BE2C (cell line): ENCODE measurements at places on chromosomes 1 and 21.

DNA sequence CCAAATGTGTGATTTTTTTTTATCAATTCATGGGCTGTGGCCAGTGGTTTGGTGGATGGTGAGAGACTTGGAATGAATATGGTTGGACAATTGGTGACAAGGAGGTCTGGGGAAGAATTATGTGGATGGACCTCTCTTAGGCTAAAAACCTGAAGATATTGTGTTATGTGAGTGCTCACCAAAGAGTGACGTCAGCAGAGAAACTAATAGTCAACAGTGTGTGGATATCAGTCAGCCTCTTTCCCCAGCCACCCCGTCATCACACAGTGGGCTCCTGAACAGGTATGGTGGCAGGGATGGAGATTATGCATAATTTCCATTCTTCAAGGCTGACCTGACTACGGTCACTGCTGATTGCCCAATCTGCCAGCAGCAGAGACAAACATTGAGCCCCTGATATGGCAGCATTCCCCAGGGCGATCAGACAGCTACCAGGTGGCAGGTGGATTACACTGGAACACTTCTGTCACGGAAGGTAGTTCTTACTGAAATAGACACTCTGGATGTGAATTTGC lies 9.2 kb upstream of the OR2G2 start:
- no peak for DNase-seq

DNA sequence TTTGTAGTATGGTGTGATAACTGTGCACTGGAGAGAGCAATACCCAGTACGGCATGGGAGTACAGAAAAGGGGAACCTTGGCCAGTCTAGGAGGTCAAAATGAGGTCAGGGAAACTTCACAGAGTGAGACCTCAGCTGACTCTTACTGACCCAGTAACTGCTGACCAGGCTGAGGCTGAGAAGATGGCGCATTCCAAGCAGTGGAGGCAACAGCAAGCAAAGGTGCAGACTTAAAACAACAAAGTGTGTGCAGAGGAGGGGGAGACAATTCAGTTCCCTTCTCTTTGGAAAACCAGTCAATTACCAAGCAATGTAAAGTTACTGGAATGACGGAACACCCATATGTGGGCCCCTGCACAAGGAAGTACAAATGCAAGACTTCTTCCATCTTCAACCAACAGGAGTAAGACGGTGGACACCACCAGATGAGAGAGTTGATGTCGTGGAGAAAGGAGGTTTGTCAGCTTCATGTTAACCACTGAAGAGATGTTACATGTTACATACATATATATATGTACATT lies 54.6 kb upstream of the PRDX6 start:
- DNase-seq = no peak

DNA sequence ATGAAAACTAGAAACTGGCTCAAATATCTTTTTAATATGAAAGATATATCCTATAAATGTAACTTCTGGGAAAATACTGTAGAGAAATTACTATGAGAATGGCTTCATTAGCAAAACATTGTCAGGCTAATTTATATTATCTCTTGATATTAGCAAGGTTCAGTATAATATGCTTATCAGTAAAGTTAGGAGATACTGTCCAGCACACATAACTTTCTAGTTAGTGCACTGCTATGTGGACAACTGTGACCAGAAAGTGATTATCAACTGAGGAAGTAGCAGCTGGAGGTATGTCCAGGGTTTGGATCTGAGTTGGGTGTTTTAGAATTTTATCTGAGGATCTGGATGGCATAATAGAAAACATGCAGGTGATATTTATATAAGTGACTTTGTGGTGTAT lies 7.5 kb downstream of the LRRC8C start:
- no peak for DNase-seq

DNA sequence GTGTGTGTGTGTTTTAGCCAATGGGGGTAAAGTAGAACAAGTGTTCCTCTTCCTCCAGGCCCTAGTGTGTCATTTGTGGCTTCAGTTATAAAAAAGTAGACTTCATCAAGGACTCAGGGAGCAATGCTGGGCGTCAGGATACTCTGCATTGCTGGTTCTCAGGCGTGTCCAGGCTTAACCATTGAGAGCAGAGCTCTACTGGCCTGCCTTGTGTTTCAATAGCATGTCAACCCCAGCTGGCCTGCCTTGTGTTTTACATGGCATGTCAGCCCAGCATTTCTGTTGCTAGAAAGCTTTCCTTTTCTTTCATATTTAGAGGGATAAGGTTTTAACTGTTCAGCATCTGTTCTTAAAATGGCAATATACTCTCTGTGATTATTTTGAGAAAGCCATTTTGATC lies 117.6 kb upstream of the TMPRSS15 start:
- peak; percentile 28 for DNase-seq

DNA sequence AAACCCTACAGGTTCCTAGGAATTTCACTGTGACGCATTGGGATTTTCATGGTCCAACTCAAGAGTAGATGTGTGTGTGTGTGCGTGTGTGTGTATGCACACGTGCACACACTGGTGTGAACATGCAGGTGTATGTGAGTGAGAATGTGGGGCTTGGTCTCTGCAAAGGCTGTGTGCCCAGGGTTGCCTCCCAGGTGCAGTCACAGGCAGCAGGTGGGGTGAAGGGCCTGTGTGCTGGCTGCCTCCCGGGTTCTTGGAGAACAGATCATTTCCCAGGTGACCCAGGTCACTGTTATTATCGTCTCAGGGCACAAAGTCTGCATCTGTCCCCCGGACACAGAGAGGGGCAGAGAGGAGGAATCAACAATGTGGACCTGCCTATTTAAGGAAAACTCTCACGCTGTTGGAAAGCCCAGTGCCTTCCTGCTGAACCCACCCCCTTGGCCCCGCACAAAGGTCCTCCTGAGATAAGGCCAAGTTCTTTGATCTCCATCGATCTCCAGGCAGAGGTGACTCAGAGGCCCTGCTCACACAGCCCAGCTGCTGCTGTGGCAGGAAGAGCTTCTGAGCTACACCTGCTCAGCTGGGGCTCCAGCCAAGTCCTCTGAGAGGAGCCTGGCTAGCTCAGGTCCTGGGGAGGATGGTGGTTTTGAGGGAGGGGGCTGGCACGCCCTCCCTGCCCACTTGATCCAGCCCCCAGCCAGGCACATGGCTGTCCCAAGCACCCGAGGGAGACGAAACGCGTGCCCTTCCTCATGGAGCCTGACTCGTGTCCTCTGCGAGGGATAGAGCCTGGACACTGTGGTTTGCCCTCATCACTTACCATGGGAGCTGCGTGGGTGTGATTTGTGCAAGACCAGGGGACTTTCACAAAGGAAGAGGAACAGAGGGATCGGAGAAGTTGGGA lies 134.0 kb upstream of the ARHGEF16 start:
- DNase-seq = peak; percentile 25

- no peak for DNase-seq
Observed at GRCh38 chr1:186798960-186799688, 29.6 kb upstream of the PLA2G4A start.

- no peak for DNase-seq
Observed at GRCh38 chr1:6831366-6831765, 46.1 kb downstream of the CAMTA1 start.

- no peak for DNase-seq
Observed at GRCh38 chr1:24535021-24535424, 20.9 kb upstream of the NCMAP start.

GRCh38 chr1:185207980-185208602 lies 51.1 kb downstream of the SWT1 start:
- DNase-seq = no peak

DNA sequence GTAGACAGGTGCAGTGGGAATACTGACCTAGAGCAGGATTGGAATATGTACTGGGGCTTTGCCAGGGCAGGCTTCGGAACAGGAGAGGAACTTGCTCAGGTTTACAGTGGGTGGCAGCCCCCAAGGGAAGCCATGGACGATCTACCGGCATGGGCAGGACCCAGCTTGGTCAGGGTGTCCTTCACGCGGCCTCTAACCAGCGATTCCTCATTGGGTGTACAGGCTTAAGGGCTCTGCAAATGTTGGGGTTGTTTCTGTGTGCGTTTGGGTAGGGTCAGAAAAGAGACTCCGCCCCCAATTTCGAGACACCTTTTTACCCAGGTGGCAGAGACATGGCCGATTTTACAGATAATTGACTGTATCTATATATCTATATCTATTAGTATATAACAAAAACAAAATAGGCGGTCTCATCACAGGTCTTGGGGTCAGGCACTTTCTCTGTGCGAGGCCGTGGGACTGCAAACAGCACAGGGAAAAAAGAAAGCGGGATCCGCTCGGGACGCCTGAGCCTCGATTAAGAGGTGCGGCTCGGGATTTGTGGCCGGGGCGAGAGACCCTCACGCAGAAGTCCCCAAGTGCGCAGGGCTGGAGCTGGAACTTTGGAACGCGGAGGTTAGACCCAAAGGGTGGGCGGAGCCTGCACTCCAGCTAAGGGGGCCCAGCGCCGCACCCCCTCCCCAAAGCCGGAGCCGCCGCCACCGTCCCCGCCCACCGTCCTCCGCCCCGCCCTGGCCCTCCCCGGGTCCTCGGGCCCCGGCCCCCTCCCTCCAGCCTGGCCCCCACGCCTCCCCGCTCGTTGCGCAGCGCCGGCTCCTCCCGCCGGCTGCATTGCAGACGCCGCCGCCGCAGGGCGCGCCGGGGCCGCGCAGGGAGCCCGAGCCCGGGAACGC lies 67.5 kb upstream of the VAMP3 start:
- DNase-seq = peak; percentile 40

DNA sequence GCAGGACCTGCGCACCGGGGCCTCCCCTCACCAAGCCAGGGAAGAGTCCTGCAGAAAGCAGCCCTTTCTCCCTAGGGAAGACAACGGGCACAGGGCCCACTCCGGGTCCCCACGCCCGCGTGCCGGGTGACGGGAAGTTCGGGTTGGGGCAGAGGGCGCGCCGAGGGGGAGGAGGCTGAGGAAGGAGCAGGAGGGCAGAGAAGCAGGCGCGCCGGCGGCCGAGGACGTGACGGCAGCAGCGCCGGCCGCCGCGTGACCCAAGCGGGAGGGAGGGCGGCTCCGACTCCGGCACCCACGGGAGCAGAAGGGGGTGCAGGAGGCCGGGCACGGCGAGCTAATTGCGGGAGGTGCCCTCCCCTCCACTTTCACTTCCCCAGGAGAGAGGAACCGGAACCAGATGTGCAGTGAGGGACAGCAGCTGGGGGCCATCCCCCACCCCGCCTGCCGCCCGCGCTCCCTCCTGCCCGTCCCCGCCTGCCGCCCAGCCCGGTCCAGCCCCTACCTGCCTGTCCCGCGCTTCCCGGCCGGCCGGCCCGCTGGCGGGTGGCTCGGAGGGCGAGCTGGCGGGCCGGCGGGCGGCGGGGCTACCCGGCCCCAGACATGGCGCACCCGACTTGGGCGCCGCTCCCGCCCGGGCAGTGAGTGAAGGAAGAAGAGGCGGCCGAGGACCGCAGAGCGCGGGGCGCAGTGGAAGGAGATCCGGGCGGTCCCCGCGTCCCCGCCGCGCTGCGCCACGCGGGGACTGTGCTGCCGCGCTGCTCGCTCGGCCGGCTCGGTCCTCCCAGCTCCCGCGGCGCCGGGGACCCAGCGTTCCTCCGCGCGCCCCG lies 510 bp downstream of the DENND4B start:
- DNase-seq = peak; percentile 70

GRCh38 chr1:233599542-233600073 lies 14.3 kb upstream of the KCNK1 start:
- DNase-seq = no peak

- DNase-seq = no peak
Observed at GRCh38 chr1:978069-978834, 3.6 kb downstream of the PERM1 start.

- DNase-seq = no peak
Observed at GRCh38 chr1:224506141-224506814, 71.7 kb upstream of the WDR26 start.

- no peak for DNase-seq
Observed at GRCh38 chr1:239719642-239720258, 333.4 kb downstream of the CHRM3 start.

GRCh38 chr21:34510148-34511142 lies 1.6 kb downstream of the KCNE1 start:
- peak; percentile 39 for DNase-seq
